Ureter (tissue), 1 donor: ENCODE measurements at places on chromosomes 6 and 20.
A peak's percentile ranks its signal among the peaks of the same experiment; 100 is the strongest.

- DNase-seq = no peak
Observed at GRCh38 chr6:132814716-132815570, 574 bp downstream of the RPS12 start.

DNA sequence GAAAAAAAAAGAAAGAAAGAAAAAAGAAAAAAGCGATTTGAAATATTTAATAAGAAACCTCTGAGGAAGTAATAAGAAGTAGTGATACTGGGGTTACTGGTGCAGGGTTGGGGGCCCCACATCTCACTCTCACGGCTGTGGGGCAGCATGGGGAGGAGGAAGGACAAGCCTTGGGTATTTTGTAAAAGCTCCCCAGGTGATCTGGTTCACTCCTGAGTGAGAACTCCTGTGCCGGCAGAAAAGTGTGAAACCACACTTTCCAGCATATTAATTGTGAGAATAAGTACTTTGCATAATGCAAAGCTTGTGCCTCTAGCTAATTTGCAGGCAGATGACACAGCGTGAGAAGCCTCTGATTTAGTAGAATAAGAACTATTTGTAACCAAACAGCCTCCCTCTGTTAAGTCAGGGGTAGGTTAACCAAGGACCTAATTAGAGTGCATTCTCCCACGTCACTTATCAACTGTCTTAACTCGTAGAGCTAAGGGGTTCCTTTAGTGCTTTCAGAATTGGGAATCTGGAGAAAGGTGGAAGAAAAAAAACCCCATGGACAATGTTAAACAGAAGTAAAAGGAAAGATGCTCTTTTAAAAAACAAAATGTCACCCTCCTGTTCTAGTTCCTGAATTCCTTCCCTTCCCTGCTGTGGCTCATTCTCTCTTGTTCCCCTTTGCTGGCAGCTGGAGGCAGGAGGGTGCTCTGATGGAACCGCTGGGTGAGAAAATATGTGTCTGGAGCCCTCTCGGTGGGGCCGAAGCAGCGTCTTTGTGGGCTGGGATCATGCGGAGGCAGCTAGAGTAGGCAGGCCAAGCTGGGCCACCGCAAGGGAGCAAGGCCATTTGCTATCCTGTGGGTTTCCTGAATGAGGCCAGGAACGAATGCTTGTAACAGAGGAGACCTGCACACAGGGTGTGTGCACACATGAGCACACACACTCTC lies 108.7 kb downstream of the FYN start:
- DNase-seq = no peak

GRCh38 chr6:140478631-140479030 lies 1104.2 kb upstream of the CITED2 start:
- no peak for DNase-seq

- no peak for DNase-seq
Observed at GRCh38 chr6:150910561-150910960, 45.1 kb downstream of the MTHFD1L start.

- peak; percentile 81 for DNase-seq
Observed at GRCh38 chr6:28161410-28162079, 19.9 kb downstream of the ZKSCAN8 start.

DNA sequence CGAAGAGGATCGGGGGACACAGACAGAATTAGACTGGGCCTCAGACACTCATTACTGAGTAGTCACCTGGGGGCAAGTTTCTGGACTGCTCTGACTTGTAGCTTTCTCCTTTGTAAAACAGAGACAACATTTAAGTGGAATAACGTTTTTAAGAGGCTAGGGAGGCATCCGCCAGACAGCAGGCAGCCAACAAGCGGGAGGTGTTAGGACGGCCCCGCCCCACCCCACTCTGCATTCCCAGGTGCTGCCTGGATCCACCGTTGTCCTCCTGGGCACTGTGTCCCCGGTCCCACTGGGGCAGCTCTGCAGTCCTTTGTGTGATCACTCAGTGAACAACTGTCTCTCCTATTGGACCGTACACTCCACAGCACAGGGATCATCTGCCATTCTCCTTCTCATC lies 113.8 kb downstream of the IRF4 start:
- DNase-seq = no peak

GRCh38 chr6:28537065-28537464 lies 11.4 kb downstream of the GPX5 start:
- DNase-seq = no peak

GRCh38 chr20:38143646-38144554 lies 21.2 kb downstream of the TGM2 start:
- no peak for DNase-seq

DNA sequence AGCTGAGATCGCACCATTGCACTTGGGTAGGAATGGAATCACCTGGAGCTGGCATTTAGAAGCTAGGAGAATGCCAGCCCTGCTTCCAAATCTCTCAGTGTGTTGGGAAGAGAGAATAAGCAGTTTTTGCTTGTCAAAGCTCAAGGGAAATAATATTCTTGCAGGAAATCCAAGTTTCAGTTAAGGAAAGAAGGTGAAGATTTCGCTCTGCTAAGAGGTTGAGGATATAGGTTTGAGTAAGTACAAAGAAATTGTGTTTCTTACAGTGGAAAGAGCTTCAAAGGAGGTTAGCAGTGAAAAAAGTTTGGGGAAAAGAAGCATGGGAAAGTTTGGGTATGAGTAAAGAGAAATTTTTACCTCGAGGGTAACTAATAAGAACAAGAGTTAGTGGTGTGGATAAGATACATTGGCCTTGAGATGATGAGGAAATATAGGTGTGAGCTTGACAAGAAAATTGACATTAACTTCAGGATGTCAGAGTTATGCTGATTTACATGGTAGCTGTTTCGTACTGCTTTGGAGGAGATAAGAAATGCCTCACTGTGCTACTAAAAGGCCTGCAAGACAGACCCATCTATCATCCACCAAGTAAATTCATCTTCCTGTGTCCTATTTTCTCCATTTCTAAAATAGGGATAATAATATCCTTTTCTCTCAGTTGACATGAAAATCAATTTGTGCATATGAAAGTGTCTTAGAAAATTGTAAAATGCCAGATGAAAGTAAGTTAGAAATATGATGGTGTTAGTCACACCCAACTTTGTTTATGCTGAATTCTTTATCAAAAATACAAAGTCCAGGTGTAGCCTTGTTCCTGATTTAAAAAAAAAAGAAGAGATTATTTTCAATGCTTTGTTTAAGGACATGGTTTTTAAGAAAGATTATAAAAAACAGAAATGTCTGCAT lies 12.8 kb upstream of the HINT3 start:
- DNase-seq = no peak

DNA sequence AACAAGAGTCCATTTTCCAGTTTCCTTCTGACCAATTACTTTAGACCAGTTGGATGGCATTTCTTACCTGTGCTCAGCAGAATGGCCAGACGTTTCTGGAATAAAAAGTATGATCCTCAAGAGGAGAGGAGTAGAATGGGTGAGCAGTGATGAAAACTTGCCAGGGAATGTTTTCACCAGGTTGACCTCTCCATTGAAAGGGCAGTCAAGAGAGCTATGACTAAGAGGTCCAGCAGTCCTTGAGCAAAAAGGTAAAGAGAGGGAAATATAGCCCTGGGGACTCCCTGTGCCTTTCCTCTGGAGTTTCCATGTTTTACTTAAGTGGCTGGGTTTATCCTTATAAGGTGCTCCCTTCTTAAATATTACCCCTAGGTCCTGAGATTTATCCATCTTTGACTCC lies 210.9 kb downstream of the TBX18 start:
- no peak for DNase-seq

DNA sequence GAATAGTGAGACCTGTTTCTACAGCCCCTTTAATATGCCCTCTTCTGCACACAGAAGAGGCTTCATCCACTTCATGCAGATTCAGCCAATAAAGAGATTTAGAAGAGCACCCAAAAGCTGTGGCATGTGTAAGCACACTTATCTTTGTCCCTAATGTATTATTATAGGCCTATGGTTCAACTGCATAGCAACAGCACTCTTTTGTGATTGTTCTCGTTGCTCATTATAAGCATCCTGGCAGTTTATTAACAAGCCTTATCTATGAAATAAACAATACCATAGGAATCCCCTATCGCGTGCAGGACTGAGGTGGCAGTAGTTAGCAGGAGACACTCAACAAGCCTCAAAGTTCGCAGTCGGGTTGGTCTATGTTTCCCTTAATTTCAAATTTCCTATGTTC lies 138.5 kb upstream of the BEND6 start:
- DNase-seq = no peak

GRCh38 chr6:106724337-106724736 lies 95.0 kb downstream of the QRSL1 start:
- no peak for DNase-seq

- DNase-seq = no peak
Observed at GRCh38 chr6:9409126-9409525, 973.8 kb upstream of the SLC35B3 start.

DNA sequence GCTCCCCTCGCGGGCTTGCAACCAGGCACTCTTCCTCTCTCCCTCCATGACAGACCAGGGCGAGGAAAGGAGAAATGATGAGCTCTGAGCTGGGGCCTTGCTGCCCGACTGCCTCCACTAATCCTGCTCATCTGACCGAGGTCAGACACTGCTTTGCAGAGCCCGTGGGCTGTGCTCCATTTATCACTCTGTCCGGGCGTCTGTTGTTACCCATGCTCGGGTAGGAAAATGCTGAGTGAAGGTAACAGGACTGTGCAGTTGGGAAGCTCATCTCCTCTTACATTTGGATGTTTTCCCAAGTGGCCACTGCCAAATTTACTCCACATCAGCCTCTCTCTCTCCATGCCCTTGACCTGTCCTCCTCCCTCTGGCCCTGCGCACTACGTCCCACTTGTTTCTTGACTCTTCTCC lies 14.6 kb downstream of the RPS6KA2 start:
- DNase-seq = peak; percentile 37

GRCh38 chr6:99603421-99604165 lies 3.0 kb upstream of the PRDM13 start:
- DNase-seq = no peak

DNA sequence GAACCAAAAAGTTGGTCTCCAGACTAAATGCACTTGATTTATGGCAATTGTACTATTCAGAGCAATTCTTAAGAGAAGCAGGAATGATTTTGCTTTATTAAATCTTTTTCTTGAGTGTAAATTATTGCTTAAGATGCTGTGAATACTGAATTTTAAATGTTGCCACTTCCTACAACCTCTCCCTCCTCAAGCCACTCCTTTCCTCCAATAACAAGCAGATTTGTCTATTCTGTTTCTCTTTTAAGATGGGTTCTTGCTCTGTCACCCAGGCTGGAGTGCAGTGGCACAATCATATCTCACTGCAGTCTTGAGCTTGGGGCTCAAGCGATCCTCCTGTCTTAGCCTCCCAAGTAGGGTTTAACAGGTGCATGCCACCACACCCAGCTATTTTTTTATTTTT lies 65.3 kb downstream of the SESN1 start:
- no peak for DNase-seq

DNA sequence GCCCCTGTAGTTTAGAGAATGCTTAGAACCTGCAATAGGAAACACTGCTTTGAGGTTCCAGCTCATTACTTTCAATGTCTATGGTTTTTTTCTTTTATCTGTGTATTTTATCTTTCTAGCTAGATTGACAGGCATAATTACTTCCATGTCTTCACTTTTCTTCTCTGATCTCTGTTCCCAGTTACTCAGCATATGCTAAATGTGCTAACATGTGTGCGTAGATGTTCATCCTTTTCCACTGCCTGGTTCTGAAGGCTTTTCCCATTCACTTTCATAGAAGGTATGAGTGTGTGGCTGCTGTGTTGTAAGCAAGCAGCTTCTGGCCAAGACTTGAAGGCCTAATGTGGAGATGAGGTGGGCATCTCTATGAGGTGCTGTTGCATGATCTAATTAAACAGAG lies 38.9 kb downstream of the FAXC start:
- no peak for DNase-seq

DNA sequence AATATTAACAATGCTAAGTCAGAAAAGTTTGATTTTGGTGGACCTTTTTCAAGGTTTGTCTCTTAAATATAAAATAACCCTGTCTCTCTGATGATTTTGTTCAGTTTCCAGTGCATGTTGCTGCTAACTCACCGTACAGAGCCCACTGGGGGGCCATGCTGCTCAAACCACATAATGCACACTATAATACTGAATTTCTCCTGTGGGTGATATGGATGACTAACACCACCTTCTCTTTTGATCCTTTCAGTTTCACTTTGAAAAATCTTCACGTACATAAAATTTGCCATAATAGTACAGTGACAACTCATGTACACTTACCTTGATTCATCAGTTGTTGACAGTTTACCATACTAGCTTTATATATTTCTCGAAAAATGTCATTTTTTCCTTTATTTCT lies 506.6 kb upstream of the MAN1A1 start:
- DNase-seq = no peak

GRCh38 chr6:132401618-132402285 lies 477 bp upstream of the MOXD1 start:
- DNase-seq = no peak

DNA sequence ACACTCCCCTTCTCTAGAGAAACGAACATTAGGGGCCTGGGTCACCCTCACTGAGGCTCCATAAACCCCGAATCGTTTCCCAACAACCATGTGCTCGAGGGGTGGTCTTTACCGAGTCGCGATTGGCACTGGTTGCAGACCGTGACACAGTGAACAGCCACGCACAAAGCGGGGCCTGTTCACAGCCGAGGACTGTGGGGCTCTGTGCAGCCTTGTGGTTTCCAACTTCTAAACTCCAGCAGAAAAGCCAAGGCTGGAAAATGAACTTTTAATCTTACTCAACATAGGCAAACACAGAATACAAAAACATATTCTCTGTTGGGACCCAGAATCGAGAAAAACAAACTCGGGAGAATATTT lies 19.0 kb downstream of the RRBP1 start:
- DNase-seq = no peak

DNA sequence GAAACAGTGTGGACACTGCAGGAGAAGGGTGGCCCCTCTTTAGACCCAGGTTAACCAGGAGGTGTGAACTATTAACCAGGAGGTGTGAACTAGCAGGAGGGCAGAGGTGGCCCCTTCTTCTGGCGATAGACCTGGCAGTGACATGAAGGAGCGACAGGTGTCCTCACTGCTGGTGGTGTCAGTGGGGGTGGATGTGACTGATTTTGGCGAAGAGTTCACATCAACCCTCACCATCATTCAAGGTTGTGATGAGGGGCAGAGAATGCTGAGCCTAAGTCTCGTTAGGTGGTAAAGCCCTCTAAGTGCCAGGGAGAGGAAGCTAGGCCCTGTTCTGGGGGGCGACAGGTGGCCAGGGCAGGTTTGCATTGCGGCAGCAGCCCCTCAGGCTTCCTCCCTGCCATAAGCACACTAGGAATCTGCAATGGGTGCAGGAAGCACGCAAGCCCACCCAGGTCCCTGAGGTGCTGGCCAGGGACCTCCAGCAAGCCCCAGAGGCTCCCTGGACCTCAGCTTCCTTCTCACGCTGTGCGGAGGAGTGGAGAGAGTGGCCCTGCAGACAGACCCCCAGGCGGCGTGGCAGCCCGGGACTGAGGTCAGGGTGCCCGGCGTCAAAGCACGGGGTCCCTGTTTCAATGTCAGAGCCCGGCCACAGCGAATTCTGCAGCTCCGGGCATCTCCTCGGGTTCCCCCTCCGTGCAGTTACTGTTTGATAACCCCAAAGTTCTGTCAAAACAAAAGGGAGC lies 13.7 kb downstream of the NPEPL1 start:
- DNase-seq = peak; percentile 17

- no peak for DNase-seq
Observed at GRCh38 chr6:96899019-96899418, 1.3 kb upstream of the NDUFAF4 start.

GRCh38 chr20:50308513-50309279 lies 118.1 kb downstream of the CEBPB start:
- DNase-seq = peak; percentile 85

GRCh38 chr6:70586114-70586513 lies 19.4 kb downstream of the SDHAF4 start:
- DNase-seq = no peak
